Bronchial smooth muscle cell (primary cell): ENCODE measurements at places on chromosomes 1 and 21. TPM values are rescaled to one million over a fixed set of nuclear protein-coding genes. Genes with fewer than 3 reads are reported as not detected.

CLCA2 gene
- total RNA-seq: 2.0 and 5.6 TPM in 2 replicates

PROX1 gene
- under 0.01 and 0.26 TPM in 2 replicates for total RNA-seq

HEYL gene
- total RNA-seq: not detected in 2 replicates

CRNN gene
- total RNA-seq: under 0.01 and 0.09 TPM in 2 replicates

FAM43B gene
- under 0.01 TPM in 1 of 2 replicates, not detected in the other for total RNA-seq

GPR37L1 gene
- under 0.01 TPM in 1 of 2 replicates, not detected in the other for total RNA-seq

CA14 gene
- not detected in 2 replicates for total RNA-seq

PPIAL4G gene
- under 0.01 TPM in 1 of 2 replicates, not detected in the other for total RNA-seq

ASPM gene
- total RNA-seq: 1.1 and 5.4 TPM in 2 replicates

S100B gene
- total RNA-seq: not detected in 2 replicates

LCE1D gene
- not detected in 2 replicates for total RNA-seq

HLCS gene
- total RNA-seq: 17.4 and 28.4 TPM in 2 replicates

WLS gene
- total RNA-seq: 151 and 197 TPM in 2 replicates

HSD3B1 gene
- total RNA-seq: 0.16 TPM in 1 of 2 replicates, not detected in the other

ERICH3 gene
- under 0.01 TPM in 2 replicates for total RNA-seq

RXFP4 gene
- total RNA-seq: not detected in 2 replicates

LCE1E gene
- not detected in 2 replicates for total RNA-seq

OSCP1 gene
- total RNA-seq: 12.0 and 15.3 TPM in 2 replicates

LMOD1 gene
- 3.5 and 11.8 TPM in 2 replicates for total RNA-seq

HOOK1 gene
- under 0.01 TPM in 1 of 2 replicates, not detected in the other for total RNA-seq

ZNF691 gene
- total RNA-seq: 8.2 and 10.6 TPM in 2 replicates

OR2L8 gene
- total RNA-seq: not detected in 2 replicates

GBP6 gene
- total RNA-seq: 0.17 TPM in 1 of 2 replicates, not detected in the other

CNR2 gene
- not detected in 2 replicates for total RNA-seq

CA6 gene
- not detected in 2 replicates for total RNA-seq

U2AF1 gene
- 9.5 and 15.1 TPM in 2 replicates for total RNA-seq

ACTL8 gene
- 0.09 and 0.16 TPM in 2 replicates for total RNA-seq

ACOT11 gene
- 3.0 and 4.0 TPM in 2 replicates for total RNA-seq

SLAMF9 gene
- not detected in 2 replicates for total RNA-seq

C1orf210 gene
- not detected in 2 replicates for total RNA-seq

BRDT gene
- not detected in 2 replicates for total RNA-seq

PCSK9 gene
- total RNA-seq: 0.94 and 1.1 TPM in 2 replicates

ERG gene
- total RNA-seq: under 0.01 TPM in 2 replicates

CNIH3 gene
- total RNA-seq: 25.0 and 28.2 TPM in 2 replicates

FMN2 gene
- 0.47 TPM in 1 of 2 replicates, not detected in the other for total RNA-seq

TDRD10 gene
- total RNA-seq: under 0.01 TPM in 1 of 2 replicates, not detected in the other

C1orf87 gene
- total RNA-seq: not detected in 2 replicates

NOC2L gene
- 74.6 and 75.0 TPM in 2 replicates for total RNA-seq

UMODL1 gene
- not detected in 2 replicates for total RNA-seq

NKAIN1 gene
- total RNA-seq: not detected in 2 replicates

CR1 gene
- not detected in 2 replicates for total RNA-seq

MYOG gene
- total RNA-seq: 0.09 TPM in 1 of 2 replicates, not detected in the other

SIM2 gene
- not detected in 2 replicates for total RNA-seq

OXCT2 gene
- 0.09 and 2.2 TPM in 2 replicates for total RNA-seq

JAM2 gene
- total RNA-seq: 0.69 and 1.4 TPM in 2 replicates

ARHGAP29 gene
- 11.6 and 33.7 TPM in 2 replicates for total RNA-seq

EPHB2 gene
- total RNA-seq: 37.2 and 42.3 TPM in 2 replicates

TXLNA gene
- total RNA-seq: 60.1 and 72.3 TPM in 2 replicates

OR2T11 gene
- not detected in 2 replicates for total RNA-seq

LGR6 gene
- total RNA-seq: not detected in 2 replicates

TRIM17 gene
- total RNA-seq: 0.16 and 0.34 TPM in 2 replicates

C1orf56 gene
- 1.0 and 1.4 TPM in 2 replicates for total RNA-seq

ZNF648 gene
- total RNA-seq: not detected in 2 replicates

PIP5K1A gene
- 38.6 and 46.5 TPM in 2 replicates for total RNA-seq

CLDN17 gene
- total RNA-seq: not detected in 2 replicates

PTAFR gene
- under 0.01 TPM in 2 replicates for total RNA-seq

CD53 gene
- not detected in 2 replicates for total RNA-seq

CLIC6 gene
- total RNA-seq: 0.16 and 0.52 TPM in 2 replicates
